ENCODE measurements at places on chromosomes 7 and 10.
A peak's percentile ranks its signal among the peaks of the same experiment; 100 is the strongest.

- DNase-seq, result no peak
These were observed 38.1 kb downstream of the COL26A1 start for GRCh38 chr7:101400751-101401150.

DNA sequence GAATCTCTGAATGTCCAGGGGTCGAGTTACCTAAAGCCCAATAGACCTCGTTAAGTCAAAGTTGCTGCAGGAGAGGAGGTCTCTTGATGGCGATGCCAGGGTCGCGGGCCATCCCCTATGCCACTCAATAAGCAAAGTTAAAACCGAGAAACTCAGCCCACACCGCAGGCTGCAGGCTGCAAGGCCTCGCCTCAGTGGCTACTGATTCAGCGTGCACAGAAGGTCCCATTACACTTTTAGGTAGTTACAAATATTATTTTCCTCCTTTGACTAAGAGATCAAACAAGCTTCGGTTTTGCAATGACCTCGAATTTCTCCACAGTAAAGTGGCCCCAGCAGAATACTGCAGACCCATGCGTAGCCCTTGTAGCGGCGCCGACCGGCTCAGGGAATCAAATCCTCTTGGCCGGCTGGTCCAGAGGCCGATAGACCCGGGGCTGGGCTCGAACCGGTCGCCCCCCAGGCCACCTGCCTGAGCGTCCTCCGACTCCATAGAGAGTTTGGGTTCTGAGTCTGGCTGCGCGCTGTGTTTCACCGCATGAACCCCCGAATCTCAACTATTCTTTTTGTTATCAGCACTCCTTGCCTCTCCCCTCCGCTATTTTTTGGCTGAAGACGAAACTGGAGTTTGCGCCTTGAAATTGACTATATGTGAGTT, 2.3 kb downstream of the C1QL3 start:
- DNase-seq, result no peak

- DNase-seq, result no peak
These were observed 133.9 kb upstream of the FEZF1 start for GRCh38 chr7:122438492-122438891.

DNA sequence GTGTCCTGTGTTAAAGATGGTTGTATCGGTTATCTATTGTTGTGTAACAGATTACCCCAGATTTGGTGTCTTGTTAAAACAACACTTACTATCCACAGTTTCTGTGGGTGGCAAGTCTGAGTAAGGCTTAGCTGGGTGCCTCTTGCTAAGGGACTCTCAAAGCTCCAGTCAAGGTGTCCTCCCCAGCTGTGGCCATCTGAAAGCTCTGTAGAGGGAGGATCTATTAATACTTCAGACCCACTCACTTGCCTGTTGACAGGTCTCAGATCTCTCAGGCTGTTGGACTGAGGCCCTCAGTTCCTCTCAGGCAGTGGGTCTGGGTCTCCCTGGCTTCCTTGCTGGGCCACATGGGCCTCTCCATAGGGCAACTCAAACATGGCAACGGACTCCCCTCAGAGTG, 19.6 kb downstream of the ARID5B start:
- DNase-seq, result no peak

- no peak for DNase-seq
These were observed 53.1 kb downstream of the PRF1 start for GRCh38 chr10:70549351-70549961.

GRCh38 chr7:55056577-55057480, 38.0 kb downstream of the EGFR start:
- no peak for DNase-seq

- DNase-seq, result no peak
These were observed 79.6 kb downstream of the BMPR1A start for GRCh38 chr10:86836044-86836443.

DNA sequence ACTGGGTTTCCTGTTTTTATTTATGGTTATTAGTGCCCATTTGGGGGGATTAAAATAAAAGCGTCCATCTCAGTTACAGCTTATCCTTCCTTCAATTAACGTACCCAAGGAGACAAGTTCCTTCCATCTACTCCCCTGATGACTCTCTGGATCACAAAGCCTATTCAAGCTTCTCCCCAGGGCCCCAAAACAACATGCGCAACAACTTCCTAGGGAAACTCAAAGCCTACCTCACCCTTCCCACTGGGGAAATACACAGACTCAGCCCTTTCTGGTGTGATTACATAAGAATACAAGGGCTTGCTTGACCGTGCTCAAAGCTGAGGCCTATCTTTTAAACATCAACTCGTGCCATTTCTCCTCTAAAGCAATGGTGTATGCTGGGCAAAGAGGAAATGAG, 112.4 kb downstream of the CDK6 start:
- DNase-seq, result no peak

DNA sequence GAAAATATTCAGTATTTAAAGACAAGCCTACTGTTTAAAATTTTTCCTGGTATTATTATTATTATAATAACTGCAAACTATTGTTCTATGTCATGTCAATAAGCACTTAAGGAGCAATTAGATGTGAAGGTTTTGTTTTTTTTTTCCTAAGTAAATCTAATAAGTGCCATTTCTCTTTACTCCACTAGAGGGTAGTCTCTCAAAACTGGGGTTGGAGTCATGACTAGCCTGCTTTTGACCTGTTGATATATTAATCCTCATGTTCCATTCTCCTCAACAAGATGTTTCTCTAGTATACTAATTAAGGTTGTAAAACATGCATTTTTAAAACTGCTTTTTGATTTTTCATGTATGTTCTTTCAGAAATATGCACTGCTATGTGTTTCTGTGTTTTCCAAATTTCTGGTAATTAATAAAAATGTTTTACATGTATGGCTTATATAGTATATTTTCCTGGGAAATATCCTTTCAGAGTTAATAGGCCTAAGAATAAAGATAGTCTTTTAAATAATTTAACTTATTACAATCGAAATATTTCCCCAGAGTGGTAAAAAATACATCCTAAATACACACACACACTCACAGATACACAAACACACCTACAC, 1.0 kb upstream of the LRRN3 start:
- DNase-seq, result peak; percentile 34

DNA sequence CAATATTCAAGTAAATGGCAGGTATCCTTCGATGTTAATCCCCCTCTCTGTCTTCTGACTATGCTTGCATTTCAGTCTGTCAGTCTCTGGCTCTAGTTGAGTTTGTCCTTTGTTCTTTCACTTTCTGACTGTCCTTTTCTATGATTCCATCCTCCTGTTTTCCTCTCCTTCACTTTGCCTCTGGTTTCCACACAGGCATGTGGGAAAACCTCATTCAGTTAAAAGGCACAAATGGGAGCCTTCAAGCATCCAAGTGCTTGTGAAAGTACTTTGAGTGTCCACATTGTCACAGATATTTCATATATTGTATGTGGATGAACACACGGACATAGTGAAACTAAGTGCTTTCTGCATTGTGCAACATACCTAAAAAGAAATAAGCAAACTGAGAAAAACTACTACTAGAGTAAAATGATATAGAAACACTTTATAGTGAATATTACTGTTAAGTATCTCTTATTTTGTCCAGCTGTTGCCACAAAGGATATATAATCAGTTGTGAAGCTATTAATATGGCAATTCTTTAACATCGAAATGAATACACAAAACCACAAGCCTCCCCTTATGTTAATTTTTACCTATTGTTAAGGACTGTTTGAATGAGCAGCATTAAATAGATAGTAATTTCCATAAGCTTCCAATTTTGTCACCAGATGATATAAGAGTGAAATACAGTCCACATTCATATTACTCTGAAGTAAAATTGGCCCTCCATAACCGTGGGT, 71.7 kb downstream of the NRBF2 start:
- DNase-seq, result no peak

DNA sequence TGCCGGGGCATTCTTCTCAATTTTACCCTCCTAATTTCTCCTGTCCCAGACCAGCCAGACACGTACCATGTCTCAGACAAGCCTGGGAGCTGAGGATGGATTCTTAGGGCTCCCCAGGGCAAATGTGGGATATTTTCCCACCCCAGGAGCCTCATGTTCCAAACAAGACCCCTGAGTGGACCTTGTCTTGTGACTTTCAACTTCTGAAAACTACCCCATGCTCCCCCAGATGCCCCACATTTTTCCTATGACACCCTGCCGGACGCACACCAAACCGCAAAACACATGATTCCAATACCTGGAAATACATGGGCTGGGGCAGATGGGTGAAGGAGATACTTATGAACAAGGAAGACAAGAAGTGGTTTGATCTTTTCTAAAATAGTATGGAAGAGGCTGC, 874 bp downstream of the GIMAP5 start:
- no peak for DNase-seq

DNA sequence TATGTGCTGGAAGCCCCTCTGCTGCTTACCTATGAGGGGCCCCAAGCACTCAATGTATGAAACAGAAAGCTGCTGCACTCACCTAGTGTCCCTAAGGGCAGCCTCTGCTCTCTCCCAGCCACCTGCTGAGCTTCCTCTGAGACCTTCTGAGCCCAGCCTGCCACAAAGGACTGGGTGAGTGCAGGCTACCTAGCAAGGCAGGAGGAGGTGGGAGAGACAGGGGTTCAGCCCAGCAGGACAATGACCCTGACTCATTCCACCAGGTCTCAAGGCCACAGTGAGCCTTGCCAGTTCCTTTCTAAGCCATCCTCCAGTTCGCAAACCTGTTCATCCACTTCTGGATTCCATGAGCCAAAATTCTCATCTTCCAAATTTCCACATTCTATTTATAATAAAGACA, 16.3 kb downstream of the VOPP1 start:
- DNase-seq, result no peak

DNA sequence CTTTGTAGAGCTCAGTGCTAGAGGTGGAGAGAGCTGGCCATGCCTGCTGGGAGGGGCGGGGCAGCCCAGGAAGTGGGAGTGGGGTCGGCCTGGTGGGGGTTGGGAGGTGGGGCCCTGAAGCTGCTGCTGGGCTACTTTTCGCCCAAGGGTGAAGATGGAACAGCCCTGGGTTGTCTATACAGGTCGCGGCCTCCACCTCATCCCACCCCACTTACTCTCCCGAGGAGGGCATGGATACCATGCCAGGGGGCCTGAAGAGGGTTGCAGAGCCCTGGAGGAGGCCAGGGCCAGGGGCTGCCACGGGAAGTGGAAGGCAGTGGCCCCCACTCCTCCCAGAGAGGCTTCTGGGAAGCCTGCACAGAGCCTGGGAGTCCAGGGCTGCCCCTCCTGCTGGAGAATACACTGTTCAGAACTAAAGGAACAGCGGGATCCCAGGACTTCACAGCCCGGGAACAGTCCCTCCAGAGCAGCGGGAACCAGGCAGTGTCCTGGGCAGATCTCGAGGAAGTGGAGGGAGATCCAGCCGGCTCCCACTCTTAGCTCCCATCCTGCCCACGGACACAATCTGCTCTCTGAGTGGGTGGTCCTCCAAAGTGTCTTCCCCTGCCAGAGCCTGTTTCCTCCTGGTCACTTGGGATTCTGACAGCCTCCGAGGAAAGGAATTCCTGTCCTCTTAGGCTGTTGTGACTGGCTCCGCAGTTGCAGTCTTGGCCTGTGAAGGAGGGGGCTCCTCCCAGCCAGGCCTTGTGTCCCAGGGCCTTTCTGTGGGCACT, 23.5 kb downstream of the MAT1A start:
- DNase-seq, result no peak

- no peak for DNase-seq
These were observed 108.3 kb downstream of the UPF2 start for GRCh38 chr10:11934262-11934661.

GRCh38 chr7:155618708-155619633, 25.5 kb upstream of the RBM33 start:
- no peak for DNase-seq

DNA sequence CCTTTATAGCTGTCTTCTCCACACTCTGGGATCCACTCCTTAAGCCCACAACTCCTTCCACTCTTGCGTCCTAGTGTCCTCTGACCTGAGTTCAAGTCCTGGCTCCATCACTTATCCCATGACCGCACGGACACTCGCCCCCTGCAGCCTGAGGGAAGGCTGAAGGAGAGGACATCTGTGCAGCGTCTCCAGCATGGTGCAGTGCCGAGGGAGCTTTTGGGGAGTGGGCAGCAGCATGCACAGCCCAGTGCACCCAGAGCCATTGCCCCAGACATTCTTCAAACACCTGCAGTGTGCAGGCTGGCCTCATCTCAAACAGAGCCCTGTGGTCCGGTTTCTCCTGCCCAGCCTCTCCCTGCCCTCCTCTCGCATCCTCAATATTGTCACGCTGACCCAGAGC, 317.1 kb upstream of the ZMIZ1 start:
- no peak for DNase-seq

- no peak for DNase-seq
These were observed 49.6 kb upstream of the UBN2 start for GRCh38 chr7:139181404-139181803.

GRCh38 chr10:110919971-110920881, 822 bp downstream of the SHOC2 start:
- peak; percentile 42 for DNase-seq

- no peak for DNase-seq
These were observed 10.7 kb upstream of the KPNA7 start for GRCh38 chr7:99218406-99219184.

- no peak for DNase-seq
These were observed 8.3 kb downstream of the BRAT1 start for GRCh38 chr7:2546776-2547586.

DNA sequence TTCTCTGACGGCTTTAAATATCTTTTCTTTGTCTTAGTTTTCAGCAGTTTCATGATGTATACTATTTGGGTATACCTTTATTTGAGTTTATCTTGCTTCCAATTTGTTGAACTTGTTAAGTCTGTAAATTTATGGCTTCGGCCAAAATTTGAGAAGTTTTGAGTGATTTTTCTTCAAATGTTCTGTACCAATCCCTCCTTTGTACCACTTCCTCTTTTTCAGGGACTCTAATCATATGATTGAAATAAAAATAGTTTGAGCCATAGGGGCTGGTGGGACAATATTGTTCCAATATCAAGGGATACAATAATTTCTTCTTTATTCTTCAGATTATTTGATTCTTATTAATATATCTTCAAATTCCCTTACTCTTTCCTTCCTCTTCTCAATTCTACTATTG, 43.1 kb upstream of the CTTNBP2 start:
- no peak for DNase-seq

DNA sequence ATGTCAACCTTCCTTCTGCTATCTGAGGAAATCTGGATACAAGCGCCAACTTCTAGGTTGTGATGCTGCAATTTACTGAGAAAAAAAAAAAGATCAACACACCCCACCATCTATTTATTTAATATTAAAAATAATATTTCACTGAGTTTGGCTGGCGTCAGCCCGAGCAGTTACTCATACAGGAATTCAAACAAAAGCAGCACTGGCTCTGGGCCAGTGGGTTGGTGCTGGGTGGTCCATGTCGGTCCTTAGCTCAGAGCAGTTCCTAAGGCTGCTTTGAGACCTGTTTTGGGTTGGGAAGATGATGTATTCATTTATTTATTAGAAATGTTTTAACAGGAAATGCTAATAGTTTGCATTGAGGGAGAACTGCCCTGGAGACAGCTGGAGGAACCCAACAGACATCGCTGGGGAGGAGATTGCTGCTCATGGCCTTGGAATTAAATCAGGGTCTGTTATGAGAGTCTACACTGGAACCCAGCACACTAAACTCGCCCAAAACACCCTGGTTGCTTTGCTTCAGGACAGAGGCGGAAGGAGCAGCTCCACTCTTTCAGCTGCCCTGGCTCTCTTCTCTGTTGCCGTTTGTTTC, 36.3 kb upstream of the GOT1 start:
- no peak for DNase-seq

Data from HEK293T (cell line).